T-helper 2 cell treated with Interferon-gamma antibody and Interleukin-4, amounts not matched to agents 100 ng/mL and 5 ng/mL, for 36 hours (primary cell): ENCODE measurements at places on chromosomes 1 and 21. TPM values are rescaled to one million over a fixed set of nuclear protein-coding genes. Genes with fewer than 3 reads are reported as not detected.

FCRL2 gene
- total RNA-seq, result not detected in 2 replicates

PCBP3 gene
- total RNA-seq, result 5.1 and 5.9 TPM in 2 replicates

CDC42SE1 gene
- 345 and 347 TPM in 2 replicates for total RNA-seq

INKA2 gene
- total RNA-seq, result 3.0 and 4.0 TPM in 2 replicates

NLRP3 gene
- total RNA-seq, result 0.18 and 0.57 TPM in 2 replicates

TEX38 gene
- total RNA-seq, result not detected in 2 replicates

SLC1A7 gene
- total RNA-seq, result not detected in 2 replicates

PROK1 gene
- not detected in 2 replicates for total RNA-seq

DNALI1 gene
- total RNA-seq, result 0.09 and 0.32 TPM in 2 replicates

MROH9 gene
- not detected in 2 replicates for total RNA-seq

ZNF644 gene
- 54.4 and 54.5 TPM in 2 replicates for total RNA-seq

ALX3 gene
- total RNA-seq, result not detected in 2 replicates

ERICH3 gene
- not detected in 2 replicates for total RNA-seq

C1orf141 gene
- total RNA-seq, result not detected in 2 replicates

ENO1 gene
- 3,071 and 3,101 TPM in 2 replicates for total RNA-seq
